Gastrocnemius medialis (tissue), 4 donors: ENCODE measurements at places on chromosomes 5 and 9. TPM values are rescaled to one million over a fixed set of nuclear protein-coding genes. Genes with fewer than 3 reads are reported as not detected.

- DNase-seq, result no peak
Observed at GRCh38 chr5:103428411-103428871, 134.1 kb downstream of the NUDT12 start.

SLC23A1 gene
- total RNA-seq, result not detected

DNA sequence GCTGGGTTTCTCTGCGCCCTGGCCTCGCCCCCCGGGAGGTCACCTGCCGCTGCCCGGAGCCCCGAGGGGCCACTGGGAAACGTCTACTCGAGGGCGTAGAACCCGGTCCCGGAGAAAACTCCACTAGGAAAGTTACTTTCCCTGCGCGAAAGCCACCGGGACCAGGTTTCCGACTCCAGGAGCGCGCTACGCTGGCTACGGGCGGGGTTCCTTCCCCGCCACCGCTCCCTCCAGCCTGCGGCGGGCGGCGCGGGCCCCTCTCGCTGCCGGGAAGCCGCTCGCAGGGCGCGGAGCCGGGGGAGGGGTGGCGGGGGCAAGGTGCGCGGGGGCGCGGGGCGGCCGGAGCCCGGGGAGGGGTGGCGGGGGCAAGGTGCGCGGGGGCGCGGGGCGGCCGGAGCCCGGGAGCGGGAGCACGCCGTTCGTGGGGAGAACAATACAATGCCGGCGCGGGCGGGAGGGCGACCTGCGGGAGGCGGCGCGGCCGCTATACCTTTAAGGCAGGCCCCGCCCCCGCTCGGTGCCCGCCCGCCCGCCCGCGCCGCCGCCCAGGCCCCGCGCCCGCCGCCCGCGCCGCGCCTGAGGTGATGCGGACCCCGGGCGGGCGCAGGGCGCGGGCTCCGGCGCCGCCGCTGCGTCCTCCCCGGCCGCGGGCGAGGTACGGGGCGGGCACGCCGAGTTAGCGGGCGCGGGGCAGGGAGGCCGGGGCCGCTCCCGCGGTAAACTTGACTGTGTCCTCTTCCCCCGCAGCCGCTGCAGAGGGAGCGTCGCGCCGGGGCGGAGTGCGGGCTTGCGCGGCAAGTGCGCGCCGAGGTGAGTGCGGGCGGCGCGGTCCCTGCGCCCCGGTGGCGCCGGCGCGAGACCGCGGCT is 278.1 kb downstream of the AOPEP start:
- peak; percentile 59 for DNase-seq

GRCh38 chr9:87322840-87323635 is 174.6 kb upstream of the DAPK1 start:
- no peak for DNase-seq

CYSRT1 gene
- 0.42 TPM for total RNA-seq

DNA sequence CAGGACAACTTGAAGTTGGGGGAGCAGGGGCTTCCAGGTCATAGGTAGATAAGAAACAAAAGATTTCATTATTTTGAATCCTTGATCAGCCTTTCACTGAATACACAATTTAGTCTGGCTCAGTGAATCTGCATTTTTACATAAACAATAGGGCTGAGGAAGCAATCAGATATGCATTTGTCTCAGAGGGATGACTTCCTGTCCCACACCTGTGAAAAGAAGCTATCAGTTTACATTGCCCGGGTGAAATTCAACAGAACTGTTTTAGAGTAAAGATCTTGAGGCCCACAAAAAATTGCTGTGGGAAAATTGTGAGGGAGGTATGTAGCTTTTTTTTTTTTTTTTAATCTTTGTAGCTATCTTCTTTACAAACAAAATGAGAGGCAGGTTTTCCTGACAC is 38.3 kb downstream of the DNAJB5 start:
- DNase-seq, result no peak

DNA sequence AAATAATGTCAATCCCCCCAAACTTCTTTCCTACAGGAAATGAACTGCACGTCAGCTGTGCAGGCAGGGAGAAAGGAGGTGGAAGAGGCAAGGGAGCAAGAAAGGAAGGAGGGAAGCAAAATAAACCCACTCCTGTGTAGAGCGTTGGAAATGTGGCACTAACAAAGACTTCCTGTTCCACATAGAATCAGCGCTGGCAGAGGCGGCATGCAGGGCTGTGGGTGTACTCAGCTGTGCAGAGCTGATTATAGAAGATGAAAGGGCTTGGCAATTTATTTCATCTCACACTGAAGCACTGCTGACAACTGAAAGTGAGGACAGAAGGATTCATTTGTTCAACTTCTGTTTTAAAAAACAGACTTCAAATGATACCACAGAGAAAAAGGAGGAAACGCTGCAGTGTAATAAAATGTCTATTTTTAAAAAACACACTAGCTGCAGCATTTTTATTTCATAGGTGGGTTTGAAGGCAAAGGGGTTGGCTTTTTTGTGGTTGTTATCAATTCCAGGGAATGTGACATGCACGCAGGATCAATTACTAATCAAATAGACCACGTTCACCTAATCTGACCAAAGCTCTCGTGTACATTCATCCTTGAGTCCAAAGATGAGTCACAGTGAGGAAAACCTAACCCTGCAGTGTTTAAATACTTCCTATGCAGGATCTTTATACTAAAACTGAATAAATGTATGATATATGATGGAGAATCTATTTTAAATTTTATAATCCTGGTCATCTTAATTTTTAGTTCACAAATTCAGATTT is 583.5 kb downstream of the ZNF608 start:
- no peak for DNase-seq

ADCY2 gene
- 48.1 TPM for total RNA-seq

DNA sequence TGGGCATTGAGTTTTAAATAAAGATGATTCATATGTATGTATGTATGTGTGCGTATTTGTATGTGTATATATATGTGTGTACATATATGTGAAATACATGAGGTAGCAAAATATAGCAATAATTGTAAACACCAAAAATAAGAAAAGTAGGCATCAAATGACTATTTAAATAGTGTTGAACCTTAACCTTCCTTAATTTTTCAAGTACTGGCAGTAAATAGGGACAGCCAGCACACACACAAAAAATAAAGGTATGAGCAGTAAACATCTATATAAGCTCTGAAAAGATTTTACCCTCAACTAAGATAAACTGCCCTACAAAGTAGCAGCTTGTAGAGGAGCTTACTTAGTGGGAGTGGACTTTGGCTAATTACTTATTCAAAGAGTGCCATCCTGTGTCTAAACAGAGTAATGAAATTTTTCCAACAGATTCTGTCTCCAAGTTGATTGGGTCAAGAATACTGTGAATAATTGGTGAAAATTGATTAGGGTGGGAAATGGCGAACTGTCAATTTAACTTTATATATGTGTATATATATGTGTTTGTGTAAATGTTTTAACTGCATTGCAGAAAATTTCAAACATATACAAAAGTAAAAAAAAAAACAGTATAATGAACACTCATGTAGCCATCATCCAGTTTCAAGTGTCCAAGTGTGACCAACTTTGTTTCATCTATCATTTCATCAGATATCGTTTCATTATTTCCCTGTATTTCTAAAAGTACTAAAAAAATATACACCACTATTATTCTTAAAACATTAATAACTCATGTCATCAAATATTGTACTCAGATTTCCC is 2.0 kb upstream of the ADAMTS6 start:
- DNase-seq, result no peak

KYAT1 gene
- 7.4 TPM for total RNA-seq
